NCI-H2081 treated with DMSO at 0.1 percent for 48 hours (cell line): ENCODE measurements at places on chromosomes 3 and 15.

- DNase-seq: no peak
These were observed 85.1 kb downstream of the ZBTB20 start for GRCh38 chr3:115062009-115062408.

- DNase-seq: no peak
These were observed 156.0 kb downstream of the XXYLT1 start for GRCh38 chr3:195114786-195115599.

- no peak for DNase-seq
These were observed 274.7 kb downstream of the PDCD6IP start for GRCh38 chr3:34073111-34073510.

- no peak for DNase-seq
These were observed 172.6 kb downstream of the RBMS3 start for GRCh38 chr3:29453284-29454001.

DNA sequence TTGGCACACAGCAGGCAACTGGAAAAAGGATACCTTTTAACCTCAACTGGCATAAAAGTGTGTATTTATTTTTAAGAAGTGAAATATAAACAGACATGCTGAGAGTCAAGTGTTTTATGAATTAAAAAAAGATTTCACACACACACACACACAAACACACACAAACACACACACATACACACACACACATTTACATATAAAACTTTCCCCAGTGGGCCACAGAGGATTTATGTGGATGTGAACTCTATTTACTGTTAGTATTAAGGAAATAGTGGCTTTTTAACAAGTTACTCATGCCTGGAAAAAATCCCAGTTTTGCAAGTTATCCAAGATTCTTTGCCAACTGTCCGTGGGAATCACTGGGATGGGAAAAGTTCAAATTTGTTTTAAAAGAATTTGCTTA is 725.9 kb upstream of the NR2F2 start:
- no peak for DNase-seq

DNA sequence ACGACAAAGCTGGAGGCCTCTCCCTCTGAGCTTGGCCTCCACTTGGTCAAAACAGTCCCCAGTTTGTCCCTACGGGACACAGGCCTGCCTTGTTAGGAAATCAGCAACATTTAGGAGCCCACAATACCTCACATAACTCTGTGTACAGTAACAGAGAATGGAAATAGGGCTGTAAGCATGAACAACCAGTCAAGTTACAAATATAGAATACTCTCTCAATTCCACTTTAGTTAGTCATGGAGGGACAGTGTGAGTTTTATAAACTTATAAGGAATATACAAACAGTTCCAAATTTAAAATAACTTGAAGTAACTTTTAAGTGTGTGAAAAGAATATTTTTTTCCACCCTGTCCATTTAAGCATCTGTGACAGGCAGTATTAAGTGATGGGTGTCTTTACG is 129.4 kb downstream of the PGPEP1L start:
- DNase-seq: no peak

GRCh38 chr3:67083277-67083676 is 85.2 kb downstream of the KBTBD8 start:
- DNase-seq: no peak

DNA sequence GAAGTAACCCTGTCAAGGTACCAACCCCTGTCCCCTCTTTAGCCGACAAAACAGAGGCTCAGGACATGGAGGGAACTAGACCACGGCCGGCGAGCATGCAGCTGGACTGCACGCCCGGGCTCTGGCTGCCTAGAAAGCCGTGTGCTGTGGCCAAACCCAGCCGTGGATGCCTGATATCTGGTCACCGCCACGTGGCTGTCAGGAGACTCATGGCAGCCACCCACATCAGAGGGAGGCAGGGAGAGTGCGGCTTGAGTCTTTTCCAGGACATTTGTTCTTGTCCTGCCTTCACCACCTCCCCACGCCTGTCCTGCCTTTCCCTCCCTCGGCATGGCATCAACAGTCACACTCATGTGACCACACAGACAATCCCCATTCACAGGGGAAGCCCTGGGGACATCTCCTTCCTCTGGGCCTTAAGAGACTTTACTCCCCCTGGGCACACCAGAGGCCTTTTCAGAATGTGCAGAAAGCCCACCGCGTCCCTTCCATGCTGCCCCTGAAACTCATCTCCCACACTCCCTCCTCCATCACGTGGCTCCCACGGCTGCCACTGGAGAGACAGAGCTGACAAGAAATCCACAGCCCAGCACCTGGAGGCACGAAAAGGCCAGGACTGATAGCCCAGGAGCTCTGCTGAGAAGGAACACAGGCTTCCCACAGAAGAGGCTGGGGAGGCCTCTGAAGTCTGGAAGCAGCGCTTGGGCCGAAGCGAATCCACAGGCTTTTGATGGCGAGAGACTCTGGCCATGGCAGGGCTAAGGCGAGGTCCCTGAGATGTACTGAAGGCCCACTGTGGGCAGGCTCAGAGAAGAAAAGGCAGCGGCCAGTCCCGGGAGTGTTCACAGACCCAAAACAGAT is 71.2 kb upstream of the IQSEC1 start:
- no peak for DNase-seq

- DNase-seq: no peak
These were observed 396.5 kb downstream of the OCA2 start for GRCh38 chr15:27702581-27702980.

DNA sequence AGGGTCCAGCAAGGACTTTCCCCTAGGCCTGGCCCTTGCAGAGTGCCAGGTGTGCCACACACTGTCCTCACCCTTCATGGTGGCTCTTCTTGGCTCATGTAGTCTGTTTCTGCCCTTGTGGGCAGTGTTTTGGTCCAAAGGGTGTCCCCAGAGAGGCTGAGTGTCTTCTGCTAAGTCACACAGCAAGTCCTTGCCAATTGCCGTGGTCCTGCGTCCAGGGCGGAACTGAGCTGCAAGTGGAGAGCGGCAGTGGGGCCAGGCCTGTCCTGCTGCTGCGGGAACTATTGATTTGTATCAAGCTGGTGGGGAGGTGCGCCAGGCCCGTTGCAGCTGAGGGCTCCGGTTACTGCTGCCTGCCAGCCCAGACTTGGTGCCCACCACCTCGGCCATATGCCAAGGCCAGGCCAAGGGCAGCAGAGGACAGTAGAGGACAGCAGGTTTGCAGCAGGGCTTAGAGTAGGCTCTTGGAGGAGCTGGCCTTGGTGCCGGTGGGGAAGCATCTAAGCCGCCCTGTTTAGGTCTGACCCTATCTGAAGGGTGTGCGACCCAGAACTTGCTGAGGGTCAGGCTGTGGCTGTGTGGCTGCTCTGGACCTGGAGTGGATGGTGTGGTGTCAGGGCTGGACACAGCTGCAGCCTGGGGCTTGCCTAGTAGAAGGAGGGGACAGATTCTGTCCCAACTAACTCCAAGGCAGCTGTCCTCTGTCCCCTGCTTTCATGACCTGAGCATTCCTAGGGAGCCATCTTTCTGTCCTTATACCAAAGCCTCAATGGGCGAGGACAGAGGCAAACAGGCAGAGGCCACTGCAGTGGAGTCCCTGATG is 4.5 kb downstream of the AMIGO3 start:
- no peak for DNase-seq

GRCh38 chr15:87387766-87388165 is 868.8 kb downstream of the NTRK3 start:
- no peak for DNase-seq

- DNase-seq: no peak
These were observed 310.7 kb upstream of the DPPA4 start for GRCh38 chr3:109648027-109648426.

DNA sequence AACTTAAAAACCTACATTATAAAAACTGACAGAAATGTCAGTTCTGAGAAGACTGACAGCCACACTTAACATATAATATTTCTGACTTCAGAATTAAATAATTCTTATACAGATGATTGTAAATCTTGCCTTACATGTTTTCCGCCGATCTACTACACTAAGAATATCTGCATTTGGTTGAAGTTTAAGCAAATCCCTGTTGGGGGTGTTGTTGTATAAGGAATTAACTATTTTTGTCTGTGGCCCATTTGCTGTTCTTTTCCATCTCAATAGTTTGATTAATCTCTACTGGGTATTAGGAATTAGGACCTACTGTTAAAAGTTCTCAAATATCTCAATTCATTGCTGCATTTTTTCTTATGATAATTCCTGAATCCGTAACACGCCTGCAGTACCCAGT is 838.3 kb upstream of the ROBO1 start:
- DNase-seq: no peak

GRCh38 chr3:77321646-77322045 is 281.7 kb downstream of the ROBO2 start:
- no peak for DNase-seq

- no peak for DNase-seq
These were observed 878.8 kb upstream of the GBE1 start for GRCh38 chr3:82640254-82640653.

GRCh38 chr3:188788621-188789081 is 383.1 kb upstream of the TPRG1 start:
- no peak for DNase-seq

DNA sequence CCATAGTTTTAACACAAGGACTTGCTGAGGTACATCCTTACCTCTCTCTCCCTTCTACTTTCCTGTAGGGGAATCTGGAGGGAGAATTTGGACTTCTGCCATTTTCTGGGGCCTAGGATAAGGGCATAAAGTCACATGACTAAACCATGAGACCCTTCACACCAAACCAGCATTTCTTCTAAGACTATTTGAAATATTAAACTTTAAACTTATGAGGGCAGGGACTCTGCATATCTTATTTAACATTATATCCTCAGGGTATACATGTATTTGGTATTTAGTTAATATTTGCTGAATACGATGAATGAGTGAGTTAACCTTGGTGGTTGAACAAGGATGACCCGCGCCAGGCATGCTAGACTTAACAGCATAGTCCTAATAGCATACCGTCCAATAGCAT is 63.4 kb downstream of the USP13 start:
- DNase-seq: no peak

DNA sequence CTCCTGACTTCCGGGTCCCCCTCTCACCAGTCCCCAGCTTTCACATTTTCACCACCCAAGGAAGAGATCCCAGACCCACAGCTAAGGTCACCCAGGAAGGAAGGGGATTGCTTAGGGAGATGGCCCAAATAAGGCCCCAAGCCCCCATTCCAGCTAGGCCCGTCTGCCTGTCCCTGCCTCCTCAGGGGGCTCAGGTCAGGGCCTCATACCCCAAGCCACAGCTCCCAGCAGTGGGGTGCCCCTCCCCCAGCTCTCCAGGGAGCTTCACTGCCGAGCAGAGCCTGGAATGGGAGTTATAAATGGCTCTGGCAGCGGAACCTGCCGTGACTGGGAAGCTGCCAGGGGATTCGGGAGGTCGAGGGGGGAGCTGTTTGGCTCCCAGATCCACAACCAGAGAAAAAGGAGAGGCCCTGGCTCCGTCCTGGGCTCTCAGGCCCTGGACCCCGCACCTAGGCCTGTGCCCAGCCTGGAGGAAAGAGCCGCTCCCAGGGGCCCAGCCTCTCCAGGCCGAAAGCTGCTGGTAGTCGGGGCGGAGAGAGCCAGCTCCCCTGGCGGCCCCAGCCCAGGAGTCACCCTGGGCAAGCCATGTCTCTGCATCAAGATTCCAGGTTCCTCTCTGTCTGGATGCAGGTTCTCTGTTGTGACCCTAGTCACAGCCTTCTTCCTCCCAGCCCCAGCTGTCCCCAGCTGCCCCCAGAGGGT is 550 bp downstream of the CCDC9B start:
- no peak for DNase-seq

DNA sequence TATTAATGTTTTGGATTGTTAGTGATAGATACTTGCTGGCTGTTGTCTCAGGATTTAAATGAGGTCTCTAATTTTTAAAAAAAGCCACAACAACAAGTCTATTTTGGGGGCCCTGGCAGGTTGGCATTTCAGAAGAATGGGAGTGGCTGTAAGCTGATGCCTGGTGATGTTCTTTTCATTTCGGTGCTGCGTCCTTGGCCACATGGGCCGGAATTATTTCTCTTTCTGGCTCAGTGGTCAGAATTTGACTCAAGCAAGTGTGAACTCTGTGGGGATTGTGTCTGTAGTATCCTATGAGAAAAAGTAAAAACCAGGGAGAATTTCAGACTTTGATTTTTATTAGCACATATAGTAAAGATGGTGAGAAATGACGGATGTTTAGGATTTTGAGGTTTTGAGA is 203.0 kb downstream of the AKAP13 start:
- DNase-seq: no peak

- no peak for DNase-seq
These were observed 97.9 kb downstream of the NAALADL2 start for GRCh38 chr3:174957081-174957480.

DNA sequence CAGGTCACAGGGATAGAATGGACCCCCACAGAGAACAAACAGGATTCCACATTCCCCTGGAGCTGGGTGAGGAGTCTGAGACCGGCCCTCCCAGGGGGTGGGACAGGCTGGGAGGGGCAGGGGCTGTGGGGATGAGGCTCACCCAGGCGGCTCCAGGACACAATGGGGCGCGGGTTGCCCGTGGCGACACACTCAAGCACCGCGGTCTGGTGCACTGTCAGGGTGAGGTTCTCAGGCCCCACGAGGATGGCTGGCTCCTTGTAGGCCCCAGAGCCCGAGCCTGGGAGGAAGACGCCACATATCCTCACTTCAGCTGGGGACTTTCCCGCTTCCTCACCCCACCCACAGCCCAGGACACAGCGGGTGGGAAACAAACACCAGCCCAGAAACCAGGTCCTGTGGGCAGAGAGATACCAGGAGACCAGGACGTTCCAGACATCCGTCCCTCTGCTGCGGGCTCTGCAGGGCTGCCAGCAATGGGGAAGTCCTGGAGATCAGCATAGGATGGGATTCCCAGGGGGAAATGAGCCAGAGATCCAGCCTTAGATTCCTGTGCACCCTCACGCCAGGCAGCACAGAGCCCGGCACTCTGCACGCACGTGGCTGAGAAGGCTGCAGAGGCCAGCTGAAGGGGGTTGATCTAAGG is 30.2 kb downstream of the RNU5B-1 start:
- DNase-seq: no peak

- DNase-seq: peak; percentile 69
These were observed 125.1 kb downstream of the TIGIT start for GRCh38 chr3:114418724-114419543.

- no peak for DNase-seq
These were observed 984 bp upstream of the DUT start for GRCh38 chr15:48330105-48330785.

DNA sequence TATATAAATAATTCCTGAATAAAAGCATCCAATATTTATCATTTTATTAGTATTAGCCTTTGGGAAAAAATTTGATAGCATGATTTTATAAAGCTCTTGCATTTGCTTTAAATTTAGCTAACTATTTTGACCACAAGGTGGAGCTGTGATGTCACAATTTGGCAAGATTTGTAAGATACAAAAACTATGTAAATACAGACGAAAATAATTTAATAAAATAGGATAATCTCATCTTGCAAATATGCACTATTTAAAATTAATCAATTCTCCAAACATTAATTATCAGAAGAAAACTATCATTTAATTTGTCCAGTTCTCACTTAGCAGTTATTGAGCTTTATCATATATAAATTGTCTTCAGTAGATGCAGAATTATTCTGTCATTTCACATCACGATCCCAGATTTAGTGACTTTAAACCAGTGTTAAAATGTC is 95.4 kb downstream of the PLOD2 start:
- peak; percentile 51 for DNase-seq
